ENCODE measurements at places on chromosomes 7 and 10. TPM values are rescaled to one million over a fixed set of nuclear protein-coding genes. Genes with fewer than 3 reads are reported as not detected.
A peak's percentile ranks its signal among the peaks of the same experiment; 100 is the strongest.

Gene DNAJB9
- 18.5 TPM for total RNA-seq

- no peaks in the 10 kb centered on the region for H3K4me1 ChIP-seq
- no peak overlapping the region for H3K27ac ChIP-seq
- H3K36me3 ChIP-seq: no peaks in the 10 kb centered on the region
- no peak for DNase-seq
- H3K27me3 ChIP-seq: no peaks in the 10 kb centered on the region
Observed at GRCh38 chr10:19412531-19412930, 363.9 kb downstream of the MALRD1 start.

GRCh38 chr7:133386205-133386604 lies 133.3 kb downstream of the EXOC4 start:
- DNase-seq: no peak
- no peaks in the 10 kb centered on the region for H3K36me3 ChIP-seq
- no peaks in the 10 kb centered on the region for H3K4me1 ChIP-seq
- H3K27ac ChIP-seq: no peak overlapping the region
- H3K27me3 ChIP-seq: no peaks in the 10 kb centered on the region

Gene SFTPA1
- total RNA-seq: not detected

Gene SUGCT
- total RNA-seq: 4.8 TPM

Gene GPR26
- not detected for total RNA-seq

GRCh38 chr7:32330602-32331001 lies 159.6 kb downstream of the LSM5 start:
- H3K4me1 ChIP-seq: no peaks in the 10 kb centered on the region
- no peaks in the 10 kb centered on the region for H3K36me3 ChIP-seq
- H3K27me3 ChIP-seq: peaks cover 5% of the 10 kb centered on the region
- no peak for DNase-seq
- no peak overlapping the region for H3K27ac ChIP-seq

GRCh38 chr10:80493522-80494051 lies 39.5 kb downstream of the TSPAN14 start:
- H3K27me3 ChIP-seq: no peaks in the 10 kb centered on the region
- peaks cover 42% of the 10 kb centered on the region for H3K36me3 ChIP-seq
- no peak for DNase-seq
- no peaks in the 10 kb centered on the region for H3K4me1 ChIP-seq

GRCh38 chr7:39453743-39454355 lies 112.4 kb upstream of the YAE1 start:
- no peak overlapping the region for H3K27ac ChIP-seq
- H3K36me3 ChIP-seq: no peaks in the 10 kb centered on the region
- no peaks in the 10 kb centered on the region for H3K4me1 ChIP-seq
- H3K4me3 ChIP-seq: no peak overlapping the region

Gene WASHC2C
- 11.9 TPM for total RNA-seq

- H3K36me3 ChIP-seq: no peaks in the 10 kb centered on the region
- DNase-seq: no peak
- H3K27ac ChIP-seq: no peak overlapping the region
- H3K27me3 ChIP-seq: peaks cover 12% of the 10 kb centered on the region
- no peaks in the 10 kb centered on the region for H3K4me1 ChIP-seq
- no peak overlapping the region for H3K4me3 ChIP-seq
Observed at GRCh38 chr7:913736-914520, 37.6 kb downstream of the GET4 start.

GRCh38 chr7:5284304-5285281 lies 1.9 kb downstream of the SLC29A4 start:
- H3K27ac ChIP-seq: peak overlapping the region; percentile 15
- peak; percentile 96 for DNase-seq
- H3K4me1 ChIP-seq: peaks cover 4% of the 10 kb centered on the region
- H3K27me3 ChIP-seq: no peaks in the 10 kb centered on the region
- H3K4me3 ChIP-seq: peak overlapping the region; percentile 66

- H3K36me3 ChIP-seq: no peaks in the 10 kb centered on the region
- H3K4me1 ChIP-seq: no peaks in the 10 kb centered on the region
- H3K4me3 ChIP-seq: no peak overlapping the region
- no peak overlapping the region for H3K27ac ChIP-seq
- H3K27me3 ChIP-seq: peaks cover 10% of the 10 kb centered on the region
Observed at GRCh38 chr7:97771576-97771975, 39.7 kb downstream of the TAC1 start.

GRCh38 chr10:97278491-97278989 lies 13.9 kb downstream of the ARHGAP19 start:
- no peaks in the 10 kb centered on the region for H3K27me3 ChIP-seq
- peaks cover 13% of the 10 kb centered on the region for H3K4me1 ChIP-seq
- no peak for DNase-seq
- H3K4me3 ChIP-seq: no peak overlapping the region
- H3K27ac ChIP-seq: no peak overlapping the region

- H3K36me3 ChIP-seq: no peaks in the 10 kb centered on the region
- H3K27me3 ChIP-seq: no peaks in the 10 kb centered on the region
- peaks cover 23% of the 10 kb centered on the region for H3K4me1 ChIP-seq
- peak; percentile 82 for DNase-seq
Observed at GRCh38 chr10:35711615-35712411, 69.7 kb upstream of the FZD8 start.

Gene TMEM229A
- not detected for total RNA-seq

GRCh38 chr7:77457779-77458178 lies 41.6 kb upstream of the GSAP start:
- H3K27ac ChIP-seq: no peak overlapping the region
- H3K27me3 ChIP-seq: no peaks in the 10 kb centered on the region
- H3K4me1 ChIP-seq: peaks cover 21% of the 10 kb centered on the region
- H3K36me3 ChIP-seq: no peaks in the 10 kb centered on the region

GRCh38 chr7:52656098-52656497 lies 379.3 kb upstream of the POM121L12 start:
- DNase-seq: no peak
- H3K36me3 ChIP-seq: no peaks in the 10 kb centered on the region
- no peak overlapping the region for H3K4me3 ChIP-seq
- no peaks in the 10 kb centered on the region for H3K27me3 ChIP-seq
- H3K4me1 ChIP-seq: no peaks in the 10 kb centered on the region

- no peak overlapping the region for H3K27ac ChIP-seq
- no peak overlapping the region for H3K4me3 ChIP-seq
- H3K4me1 ChIP-seq: no peaks in the 10 kb centered on the region
- no peak for DNase-seq
Observed at GRCh38 chr10:47206449-47207280, 93.3 kb upstream of the GDF10 start.

GRCh38 chr7:38398725-38399321 lies 125.4 kb upstream of the TARP start:
- no peaks in the 10 kb centered on the region for H3K36me3 ChIP-seq
- H3K27ac ChIP-seq: no peak overlapping the region
- H3K4me3 ChIP-seq: no peak overlapping the region
- H3K27me3 ChIP-seq: no peaks in the 10 kb centered on the region
- peak; percentile 66 for DNase-seq

DNA sequence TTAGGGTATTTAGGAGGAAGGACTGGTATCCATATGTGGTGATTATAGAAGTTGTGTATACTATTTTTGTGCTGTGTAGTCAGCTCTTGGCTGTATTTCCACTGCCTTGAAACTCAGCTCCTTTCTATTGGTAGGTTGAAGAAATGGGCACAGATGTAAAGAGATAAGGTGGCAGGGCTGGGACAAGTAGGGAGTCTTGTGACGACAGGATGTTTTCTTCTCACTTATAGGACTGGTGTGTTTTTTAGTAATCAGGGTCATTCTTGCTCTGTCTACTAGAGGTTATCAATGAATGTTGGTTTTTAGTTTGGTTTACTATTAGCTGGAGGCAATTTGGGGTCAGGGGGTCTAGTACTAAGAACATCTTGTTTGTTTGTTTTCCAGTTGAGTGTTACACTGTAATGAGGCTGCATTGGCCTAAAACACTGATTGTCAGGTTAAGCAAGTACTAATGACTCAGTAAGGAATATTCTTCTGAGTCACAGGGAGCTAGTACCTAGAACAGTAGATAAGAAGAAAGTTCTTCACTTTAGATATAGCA lies 11.8 kb downstream of the UBN2 start:
- H3K27me3 ChIP-seq: no peaks in the 10 kb centered on the region
- peaks cover 22% of the 10 kb centered on the region for H3K36me3 ChIP-seq
- DNase-seq: no peak
- no peaks in the 10 kb centered on the region for H3K4me1 ChIP-seq

Gene MYO1G
- total RNA-seq: 0.30 TPM

- H3K27me3 ChIP-seq: no peaks in the 10 kb centered on the region
- no peak for DNase-seq
- H3K4me3 ChIP-seq: no peak overlapping the region
- no peak overlapping the region for H3K27ac ChIP-seq
Observed at GRCh38 chr7:936386-937054, 18.0 kb downstream of the ADAP1 start.

DNA sequence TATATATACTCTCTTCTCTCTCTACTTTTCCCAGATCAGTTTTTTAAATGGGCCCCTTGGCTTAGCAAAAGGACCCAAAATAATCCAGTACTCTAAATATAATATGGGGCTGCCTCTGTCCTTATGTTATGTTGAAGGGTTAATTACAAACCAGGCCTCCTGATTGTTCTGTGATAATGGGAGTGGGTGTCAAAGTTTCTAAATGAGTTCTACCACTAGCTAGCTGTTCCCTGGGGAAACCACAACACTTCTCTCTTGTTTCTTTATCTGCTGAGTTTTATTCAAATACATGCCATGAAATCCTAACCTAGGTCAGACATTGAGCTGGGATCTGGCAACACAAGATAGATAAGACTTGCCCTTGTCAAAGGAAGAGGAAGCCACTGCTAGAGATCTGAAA lies 3.8 kb downstream of the HTR5A start:
- no peak overlapping the region for H3K4me3 ChIP-seq
- no peaks in the 10 kb centered on the region for H3K4me1 ChIP-seq
- no peaks in the 10 kb centered on the region for H3K36me3 ChIP-seq
- peaks cover 8% of the 10 kb centered on the region for H3K27me3 ChIP-seq

DNA sequence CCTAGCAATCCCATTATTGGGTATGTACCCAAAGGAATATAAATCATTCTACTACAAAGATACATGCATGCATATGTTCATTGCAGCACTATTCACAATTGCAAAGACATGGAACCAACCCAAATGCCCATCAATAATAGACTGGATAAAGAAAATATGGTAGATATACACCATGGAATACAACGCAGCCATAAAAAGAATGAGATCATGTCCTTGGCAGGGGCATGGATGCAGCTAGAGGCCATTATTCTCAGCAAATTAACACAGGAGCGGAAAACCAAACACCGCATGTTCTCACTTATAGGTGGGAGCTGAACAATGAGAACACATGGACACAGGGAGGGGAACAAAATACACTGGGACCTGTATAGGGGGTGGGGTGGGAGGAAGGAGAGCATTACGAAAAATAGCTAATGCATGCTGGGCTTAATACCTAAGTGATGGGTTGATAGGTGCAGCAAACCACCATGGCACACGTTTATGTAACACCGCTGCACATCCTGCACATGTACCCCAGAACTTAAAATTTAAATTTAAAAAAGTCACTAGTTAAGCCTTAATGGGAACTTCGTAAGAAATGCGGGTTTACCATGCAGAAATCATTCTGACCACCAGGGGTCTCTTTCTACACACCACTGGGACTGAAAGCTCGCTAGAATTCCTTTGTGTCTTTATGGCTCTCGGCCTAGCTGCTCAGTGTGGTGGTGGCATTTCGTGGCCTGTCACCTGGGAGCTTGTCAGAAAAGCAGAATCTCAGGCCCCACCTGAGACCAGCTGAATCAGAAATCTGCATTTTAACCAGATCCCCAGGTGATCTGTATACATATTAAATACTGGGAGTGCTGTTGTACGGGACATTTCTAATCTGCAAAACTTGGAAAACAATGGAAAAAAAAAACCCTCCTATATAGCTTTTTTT lies 9.5 kb downstream of the ANKRD1 start:
- no peak overlapping the region for H3K27ac ChIP-seq
- H3K27me3 ChIP-seq: no peaks in the 10 kb centered on the region
- H3K4me1 ChIP-seq: no peaks in the 10 kb centered on the region
- DNase-seq: peak; percentile 24
- H3K36me3 ChIP-seq: no peaks in the 10 kb centered on the region

Gene KDM7A
- total RNA-seq: 1.8 TPM

Gene YKT6
- total RNA-seq: 98.6 TPM

- H3K4me1 ChIP-seq: no peaks in the 10 kb centered on the region
- H3K27me3 ChIP-seq: no peaks in the 10 kb centered on the region
- H3K36me3 ChIP-seq: no peaks in the 10 kb centered on the region
- DNase-seq: no peak
- no peak overlapping the region for H3K4me3 ChIP-seq
Observed at GRCh38 chr7:95238252-95238943, 85.9 kb downstream of the PON1 start.

DNA sequence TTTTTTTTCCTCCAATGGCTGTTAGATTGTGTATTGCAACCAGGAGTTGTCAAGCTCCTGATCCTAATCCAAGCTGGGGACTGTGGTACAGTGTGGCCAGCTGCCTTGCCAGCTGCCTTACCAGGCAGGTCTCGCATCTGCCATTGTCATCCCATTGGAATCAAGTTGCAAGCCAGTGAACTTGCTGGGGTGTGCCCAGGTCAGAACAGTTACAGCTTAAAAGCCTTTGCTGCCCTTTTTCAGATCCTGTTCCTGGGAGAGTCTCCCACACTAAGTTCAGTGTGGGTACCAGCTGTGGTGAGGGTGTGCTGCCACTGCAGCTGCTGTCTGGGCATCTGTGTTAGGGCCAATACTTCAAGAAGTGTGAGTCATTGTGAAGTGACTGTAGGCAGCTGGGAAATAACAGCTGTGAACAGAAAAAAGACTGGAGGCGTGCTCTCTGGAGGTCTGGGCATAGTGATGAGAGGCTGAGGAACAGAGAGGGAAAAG lies 72.8 kb downstream of the CCNY start:
- no peaks in the 10 kb centered on the region for H3K27me3 ChIP-seq
- DNase-seq: peak; percentile 93
- no peaks in the 10 kb centered on the region for H3K36me3 ChIP-seq
- H3K4me1 ChIP-seq: peaks cover 52% of the 10 kb centered on the region

Gene GPR141
- total RNA-seq: not detected

DNA sequence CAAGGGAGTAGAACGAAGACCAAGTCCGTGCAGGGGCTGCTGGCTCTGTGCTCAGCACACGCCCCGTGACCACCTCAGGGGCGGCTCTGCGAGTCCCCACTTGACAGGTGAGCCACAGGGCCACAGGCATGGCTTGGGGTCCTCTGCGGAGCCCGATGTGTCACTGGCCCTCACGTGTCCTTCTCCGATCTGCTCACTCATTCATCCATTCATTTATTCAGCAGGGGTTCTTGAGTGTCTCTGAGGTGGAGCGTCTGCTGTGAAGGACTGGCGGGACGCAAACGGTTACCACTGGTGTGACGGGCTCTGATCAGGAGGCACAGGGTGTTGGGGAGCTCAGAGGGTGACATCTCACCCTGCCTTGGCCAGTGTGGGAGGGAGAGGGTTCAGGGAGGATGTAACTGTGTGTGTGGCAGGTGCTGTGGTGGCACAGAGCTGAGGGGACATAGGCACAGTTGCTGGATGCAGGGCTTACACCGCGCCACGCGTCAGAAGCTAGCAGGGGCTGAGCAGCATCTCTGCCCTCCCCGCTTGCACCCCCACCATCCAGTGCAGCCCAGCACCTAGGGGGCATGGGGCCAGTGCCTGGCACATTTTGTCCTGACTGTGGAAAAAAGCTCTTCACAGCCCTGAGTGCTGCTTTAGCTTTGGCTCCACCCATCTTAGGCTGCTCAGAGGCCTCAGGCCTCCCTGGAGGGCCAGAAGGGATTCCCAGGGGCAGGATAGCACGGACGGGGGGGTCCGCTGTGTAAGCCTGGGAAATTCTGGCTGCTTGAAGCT lies 116.8 kb downstream of the LHPP start:
- no peaks in the 10 kb centered on the region for H3K27me3 ChIP-seq
- no peak overlapping the region for H3K4me3 ChIP-seq
- DNase-seq: no peak
- no peaks in the 10 kb centered on the region for H3K4me1 ChIP-seq
- H3K27ac ChIP-seq: no peak overlapping the region

Gene SFTPD
- not detected for total RNA-seq

GRCh38 chr10:89829887-89830269 lies 128.5 kb downstream of the KIF20B start:
- H3K36me3 ChIP-seq: no peaks in the 10 kb centered on the region
- DNase-seq: no peak
- H3K27me3 ChIP-seq: no peaks in the 10 kb centered on the region
- H3K4me1 ChIP-seq: no peaks in the 10 kb centered on the region
- H3K27ac ChIP-seq: no peak overlapping the region
- no peak overlapping the region for H3K4me3 ChIP-seq
